ENCODE measurements at places on chromosomes 2 and 18. TPM values are rescaled to one million over a fixed set of nuclear protein-coding genes. Genes with fewer than 3 reads are reported as not detected.

The CYBRD1 gene
- 471 TPM for total RNA-seq

The REG3G gene
- not detected for total RNA-seq

The COL5A2 gene
- 57.6 TPM for total RNA-seq

The C1QL2 gene
- not detected for total RNA-seq

The CWC22 gene
- 20.6 TPM for total RNA-seq

The HRH4 gene
- not detected for total RNA-seq

The UGT1A5 gene
- total RNA-seq: not detected

The ICOS gene
- not detected for total RNA-seq

The RNF181 gene
- 212 TPM for total RNA-seq

The DNER gene
- 2.7 TPM for total RNA-seq

DNA sequence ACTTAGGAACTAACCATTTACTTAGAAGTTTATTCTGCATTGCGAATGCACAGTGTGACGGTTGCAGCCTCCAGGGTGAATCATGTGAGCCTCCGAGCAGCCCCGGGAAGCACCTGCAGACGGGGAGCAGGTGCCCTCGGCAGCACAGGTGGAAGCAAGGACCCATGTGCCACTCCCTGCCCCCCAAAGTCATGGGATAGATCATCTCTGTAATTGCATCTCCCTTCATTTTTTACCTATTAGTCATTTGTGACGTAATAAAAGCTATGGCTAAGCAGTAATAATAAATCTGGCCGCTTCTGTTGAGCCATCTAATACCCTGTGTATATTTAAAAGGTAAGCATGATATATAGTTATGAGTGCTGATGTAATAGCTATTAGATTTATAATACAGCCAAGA is 97.2 kb downstream of the PTGR3 start:
- no peak for DNase-seq

DNA sequence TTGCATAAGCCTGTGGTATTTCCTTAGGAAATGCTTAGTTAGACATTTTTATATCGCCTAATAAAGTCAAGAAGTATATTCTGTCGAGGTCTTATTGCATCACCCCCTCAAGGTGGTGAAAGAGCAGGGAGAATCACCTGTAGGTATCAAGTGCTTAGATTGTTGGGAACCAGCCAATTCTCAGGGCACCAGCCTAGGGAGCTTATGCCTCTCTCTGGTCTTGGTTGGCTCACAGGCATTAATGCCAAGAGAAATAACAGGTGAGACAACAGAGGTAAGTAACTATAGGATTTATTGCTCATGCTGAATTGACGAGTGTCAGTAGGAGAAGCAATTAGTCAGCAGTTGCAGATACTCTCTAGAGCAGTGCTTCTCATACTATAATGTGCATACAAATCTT is 663.3 kb upstream of the ZNF804A start:
- no peak for DNase-seq

DNA sequence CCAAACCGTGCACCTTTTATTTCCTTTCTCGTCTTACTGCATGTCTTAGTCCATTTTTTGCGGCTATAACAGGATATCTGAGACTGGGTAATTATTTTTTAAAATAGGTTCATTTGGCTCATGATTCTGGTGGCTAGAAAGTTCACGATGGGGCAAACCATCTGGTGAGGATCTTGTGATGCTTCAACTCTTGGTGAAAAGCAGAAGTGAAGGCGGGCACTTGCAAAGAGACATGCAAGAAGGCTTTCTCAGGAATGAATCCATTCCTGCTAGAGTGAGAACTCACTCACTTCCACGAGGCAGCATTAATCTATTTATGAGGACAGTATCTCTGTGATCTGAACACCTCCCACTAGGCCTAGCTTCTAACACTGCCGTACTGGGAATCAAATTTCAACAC is 327.1 kb upstream of the RBMS1 start:
- no peak for DNase-seq

GRCh38 chr2:158662421-158662820 is 132.7 kb upstream of the DAPL1 start:
- no peak for DNase-seq

GRCh38 chr2:121033461-121033996 is 251.5 kb downstream of the TFCP2L1 start:
- DNase-seq: no peak

DNA sequence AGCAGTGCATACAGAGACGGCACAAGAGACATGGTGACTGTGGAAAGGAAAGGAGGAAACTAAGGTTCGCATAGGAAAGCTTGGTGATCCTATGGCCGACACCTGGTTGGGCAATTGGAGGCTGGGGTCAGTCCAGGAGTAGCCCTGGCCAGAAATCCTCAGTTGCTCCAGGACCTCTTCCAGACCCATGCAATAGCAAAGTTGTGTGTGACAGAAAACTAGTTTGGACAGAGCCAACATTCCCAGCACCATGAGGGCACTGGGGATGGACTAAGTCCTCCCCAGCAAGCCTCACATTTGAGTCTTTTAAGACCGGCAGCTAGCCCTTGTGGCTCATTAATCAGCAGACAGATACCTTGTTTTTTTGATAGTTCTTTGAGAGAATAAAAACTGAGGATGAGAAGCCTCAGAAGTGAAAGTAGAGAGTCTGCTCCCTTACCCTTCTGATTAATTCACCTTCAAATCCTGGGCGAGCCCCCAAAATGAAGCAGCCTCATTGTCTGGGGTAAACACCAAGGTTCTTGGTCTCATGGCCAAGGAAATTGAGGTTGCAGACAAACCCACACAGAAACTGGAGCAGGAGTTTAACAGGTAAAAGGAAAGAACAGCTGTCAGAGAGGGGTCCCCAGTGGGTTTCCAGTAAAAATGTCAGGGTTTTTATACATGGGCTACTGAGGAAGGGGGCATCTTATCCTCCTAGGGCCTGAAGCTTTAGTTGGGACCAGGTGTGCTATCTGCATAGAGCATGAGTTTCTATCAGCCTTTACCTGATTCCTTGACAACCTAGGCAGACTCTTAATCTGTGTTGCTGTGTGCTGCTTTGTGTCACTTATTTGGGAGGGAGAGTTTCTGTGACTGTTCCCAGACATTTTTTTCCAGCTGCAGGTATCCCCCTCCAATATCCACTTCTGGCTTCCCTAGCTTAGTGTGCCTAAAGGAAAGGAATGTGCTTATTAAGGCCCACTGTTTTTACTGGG is 39.1 kb downstream of the STK17B start:
- no peak for DNase-seq

GRCh38 chr2:29606104-29607037 is 315.0 kb downstream of the ALK start:
- DNase-seq: no peak

GRCh38 chr2:188303363-188304031 is 11.8 kb downstream of the GULP1 start:
- DNase-seq: no peak

GRCh38 chr2:173690349-173690748 is 274.8 kb downstream of the SP3 start:
- no peak for DNase-seq

GRCh38 chr2:222864296-222864695 is 3.5 kb downstream of the ACSL3 start:
- DNase-seq: no peak

DNA sequence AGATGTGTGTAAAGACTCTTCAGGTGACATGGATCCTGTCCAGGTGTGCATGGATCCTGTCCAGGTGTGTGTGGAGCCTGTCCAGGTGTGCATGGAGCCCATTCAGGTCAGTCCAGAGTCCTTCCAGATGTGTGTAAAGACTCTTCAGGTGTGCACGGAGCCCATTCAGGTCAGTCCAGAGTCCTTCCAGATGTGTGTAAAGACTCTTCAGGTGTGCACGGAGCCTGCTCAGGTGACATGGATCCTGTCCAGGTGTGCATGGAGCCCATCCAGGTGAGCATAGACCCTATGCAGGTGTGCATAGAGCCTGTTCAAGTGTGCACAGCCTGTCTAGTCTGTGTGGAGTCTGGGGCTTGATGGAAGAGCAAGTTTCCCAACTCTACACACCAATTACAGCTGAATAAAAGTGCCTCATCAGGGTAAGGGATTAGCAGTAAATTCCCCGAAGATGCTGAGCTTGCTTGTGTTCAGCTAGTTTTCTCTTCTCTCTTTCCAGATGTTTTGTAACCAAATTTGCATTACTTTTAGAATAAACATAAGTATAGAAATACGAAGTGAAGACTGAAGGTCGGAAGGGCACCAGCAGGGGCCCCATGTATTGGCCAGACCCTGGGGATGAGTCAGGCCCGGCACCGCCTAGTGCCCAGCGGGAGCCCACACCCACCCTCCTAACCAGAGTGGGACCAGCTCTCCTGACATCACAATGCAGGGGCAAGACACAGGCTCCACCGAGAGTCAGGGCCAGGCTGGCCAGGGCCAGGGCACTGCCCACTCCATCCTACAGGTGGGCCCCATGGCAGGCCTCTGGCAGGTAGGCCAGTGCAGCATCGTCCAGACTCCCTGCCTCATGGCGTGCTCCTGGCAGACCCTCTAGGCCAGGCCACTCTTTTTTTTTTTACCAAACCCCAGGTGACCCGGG is 38.6 kb upstream of the GPC1 start:
- peak; percentile 8 for DNase-seq

- no peak for DNase-seq
Observed at GRCh38 chr18:32879497-32879896, 106.7 kb upstream of the KLHL14 start.

DNA sequence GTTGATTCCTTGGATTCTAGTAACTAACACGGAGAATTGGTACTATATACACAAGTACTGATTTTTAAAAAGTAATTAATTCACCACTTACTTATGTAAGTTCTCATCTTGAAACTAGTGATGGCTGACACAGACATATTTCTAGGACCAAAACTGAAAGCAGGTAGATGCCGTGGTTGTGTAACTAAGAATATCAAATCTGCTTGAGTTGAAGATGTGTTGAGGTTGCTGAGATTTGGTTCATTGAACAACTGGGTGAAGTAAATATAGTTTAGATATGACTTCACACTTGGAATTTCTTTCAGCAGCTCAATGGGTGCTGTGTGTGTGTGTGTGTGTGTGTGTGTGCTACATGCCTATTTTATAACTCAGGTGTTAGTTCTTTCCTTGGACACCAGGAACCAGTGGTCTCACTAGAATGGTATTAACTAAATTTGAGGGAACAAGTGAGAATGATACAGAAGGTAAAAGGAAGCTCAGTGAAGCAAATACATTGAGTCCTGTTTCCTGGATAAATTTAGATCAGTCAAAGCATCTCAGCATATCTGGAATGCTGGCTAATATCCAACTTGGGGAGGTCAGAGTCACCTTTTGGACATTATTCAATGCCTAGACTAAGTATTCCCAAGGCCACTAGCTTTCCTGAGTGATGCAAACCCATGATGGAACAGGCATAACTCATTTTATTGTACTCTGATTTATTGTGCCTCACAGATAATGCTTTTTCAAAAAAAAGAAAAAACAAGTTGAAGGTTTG is 110.7 kb upstream of the ZEB2 start:
- no peak for DNase-seq

DNA sequence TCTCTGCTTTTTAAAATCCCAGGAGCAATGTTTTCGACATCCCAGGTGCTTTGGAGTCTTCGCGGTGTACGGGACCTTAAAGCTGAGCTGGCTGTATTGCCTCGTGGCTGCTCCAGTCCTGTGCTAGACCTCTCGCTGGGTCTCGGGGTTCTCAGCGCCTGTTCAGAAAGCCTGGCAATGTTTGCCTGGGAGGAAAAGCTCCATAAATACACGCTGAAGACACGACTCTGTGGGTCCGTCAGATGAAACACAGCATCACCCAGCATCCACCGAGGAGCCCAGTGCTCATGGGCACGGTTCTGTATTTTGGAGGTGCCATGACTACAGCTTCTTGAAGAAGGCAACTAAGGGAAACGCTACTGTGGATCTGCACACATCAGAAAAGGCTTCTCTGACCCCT is 21.6 kb downstream of the MBP start:
- DNase-seq: no peak

DNA sequence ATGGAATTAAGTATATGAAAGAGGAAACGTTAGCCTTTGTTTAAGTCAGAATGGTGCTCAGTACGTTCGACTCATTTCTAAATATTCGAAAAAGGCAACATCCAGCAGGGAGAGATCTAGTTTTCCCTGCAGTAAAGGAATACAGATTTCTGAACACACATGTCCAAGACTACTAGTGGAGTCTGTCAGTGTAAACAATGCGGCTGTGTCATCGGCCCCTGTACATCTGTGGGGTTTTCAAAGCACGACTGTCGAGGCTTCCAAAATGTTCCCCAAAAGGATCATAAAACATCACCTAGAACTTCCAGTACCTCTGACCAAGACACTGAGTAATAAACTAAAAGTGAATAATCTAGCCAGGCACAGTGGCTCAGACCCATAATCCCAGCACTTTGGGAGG is 112.8 kb downstream of the ZNF516 start:
- DNase-seq: no peak

GRCh38 chr18:77668219-77668618 is 418.6 kb downstream of the GALR1 start:
- no peak for DNase-seq

GRCh38 chr2:6254441-6254840 is 562.3 kb downstream of the SOX11 start:
- no peak for DNase-seq

- DNase-seq: no peak
Observed at GRCh38 chr2:105822186-105822585, 77.5 kb downstream of the NCK2 start.

DNA sequence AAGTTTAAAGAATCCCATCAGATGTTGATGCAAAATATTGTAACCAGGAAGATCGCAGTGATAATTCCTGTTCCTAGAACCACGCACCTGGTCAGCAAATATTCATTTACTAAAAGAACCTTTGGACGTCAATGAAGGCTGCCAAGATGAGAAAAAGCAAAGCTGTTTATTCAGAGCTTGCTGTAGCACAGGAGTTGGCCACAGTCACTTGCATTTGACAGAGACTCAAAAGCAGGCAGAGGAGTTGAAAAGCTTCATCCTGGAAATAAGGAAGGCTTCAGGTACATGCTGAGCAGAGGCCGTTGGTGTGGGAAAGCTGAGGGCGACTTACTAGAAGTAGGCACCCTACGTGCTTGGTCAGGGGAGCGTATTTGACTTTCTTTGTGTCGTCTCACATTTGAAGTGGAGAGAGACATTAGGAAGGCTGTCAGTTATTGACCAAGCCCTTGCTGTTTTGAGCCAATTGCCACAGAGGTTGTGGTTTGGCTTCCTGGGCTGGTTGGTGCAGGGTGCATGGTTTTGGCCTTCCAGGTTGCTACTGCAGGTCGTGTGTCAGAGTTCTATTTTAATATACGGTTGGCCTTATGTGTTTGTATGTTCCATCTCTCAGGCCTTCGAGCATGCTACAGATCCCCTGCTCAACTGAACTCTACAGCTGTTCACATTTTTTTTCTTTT is 289.6 kb downstream of the METTL4 start:
- DNase-seq: no peak

Data from tibial nerve (tissue), 4 donors.